ENCODE measurements at places on chromosomes 13 and 19.

DNA sequence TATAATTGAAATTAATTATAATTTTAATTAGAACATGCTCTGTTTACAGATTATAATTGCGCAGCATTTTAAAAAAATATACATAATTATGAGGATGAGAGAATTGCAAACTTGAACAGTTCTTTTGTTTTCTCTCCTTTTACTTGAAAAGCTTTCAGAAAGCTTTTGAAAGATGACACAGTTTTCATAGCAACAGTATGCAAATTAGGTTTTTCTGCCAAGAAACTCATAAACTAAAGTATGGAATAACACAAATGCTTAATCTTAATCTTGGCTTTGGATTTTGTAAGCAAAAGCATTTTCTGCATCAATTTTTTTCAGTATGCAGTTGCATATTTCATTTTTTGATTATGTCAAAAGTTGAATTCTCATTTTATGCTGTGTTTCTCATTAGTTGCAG is 32.8 kb upstream of the AKAP11 start:
- no peak for DNase-seq

DNA sequence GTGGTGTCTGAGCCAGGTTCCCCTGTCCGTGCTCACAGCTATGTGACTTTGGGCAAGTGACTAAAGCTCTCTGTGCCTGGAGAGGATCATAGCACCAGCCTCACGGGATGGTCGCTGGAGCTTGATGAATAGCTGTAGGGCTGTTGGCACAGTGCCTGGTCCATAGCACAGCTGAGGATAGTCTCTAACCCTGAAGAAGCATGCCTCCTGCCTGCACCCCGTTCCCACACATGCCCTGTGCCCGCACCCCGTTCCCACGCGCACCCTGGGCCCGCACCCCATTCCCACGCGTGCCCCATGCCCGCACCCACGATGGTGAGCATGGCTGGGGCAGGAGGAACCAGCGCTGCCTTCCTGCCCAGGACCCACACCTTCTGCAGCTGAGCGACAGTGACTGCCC is 63.7 kb upstream of the F7 start:
- DNase-seq, result no peak

GRCh38 chr19:931860-932647 is 6.2 kb downstream of the ARID3A start:
- no peak for DNase-seq

- no peak for DNase-seq
These were observed 16.7 kb downstream of the TSKS start for GRCh38 chr19:49746206-49746958.

DNA sequence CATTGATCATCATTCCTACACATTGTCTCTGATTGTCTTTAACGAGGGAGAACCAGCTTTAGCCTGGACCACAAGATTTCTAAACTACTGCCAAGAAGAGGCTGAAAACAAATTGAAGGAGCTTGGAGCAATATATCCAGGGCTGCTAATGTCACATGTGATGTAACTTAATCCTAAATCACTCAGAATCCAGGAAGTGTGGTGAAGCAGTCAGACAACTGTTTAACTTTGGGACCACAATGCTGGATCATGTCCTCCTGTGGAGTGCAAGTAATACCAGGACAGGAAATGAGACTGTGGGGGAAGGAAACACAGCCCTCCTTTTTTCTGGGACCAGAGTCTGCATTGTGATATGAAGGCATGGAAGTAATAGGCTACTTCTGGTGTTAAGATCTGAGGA is 430.2 kb downstream of the KCTD12 start:
- no peak for DNase-seq

DNA sequence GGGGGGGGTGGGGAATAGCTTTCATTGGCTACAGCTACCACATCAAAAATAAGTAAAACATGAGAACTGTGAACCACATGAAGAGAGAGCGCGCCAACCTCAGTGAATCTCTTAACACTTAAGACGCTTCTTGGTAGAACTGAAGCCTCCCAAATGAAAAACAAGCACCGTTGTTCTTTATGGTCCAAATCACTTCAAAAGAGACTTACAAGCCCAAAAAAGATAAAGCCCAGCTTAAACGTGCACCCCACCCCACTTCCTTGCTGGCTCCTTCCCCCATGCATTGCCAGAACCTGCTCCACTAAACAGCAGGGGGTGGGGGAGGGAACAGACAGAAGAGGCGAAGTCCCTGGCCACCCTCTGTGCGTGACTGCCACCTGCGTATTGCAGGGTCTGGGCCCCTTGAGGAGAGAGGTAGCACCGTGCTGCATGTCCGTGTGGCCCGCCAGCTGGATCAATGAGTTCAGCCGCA is 479.1 kb downstream of the FOXO1 start:
- peak; percentile 19 for DNase-seq

DNA sequence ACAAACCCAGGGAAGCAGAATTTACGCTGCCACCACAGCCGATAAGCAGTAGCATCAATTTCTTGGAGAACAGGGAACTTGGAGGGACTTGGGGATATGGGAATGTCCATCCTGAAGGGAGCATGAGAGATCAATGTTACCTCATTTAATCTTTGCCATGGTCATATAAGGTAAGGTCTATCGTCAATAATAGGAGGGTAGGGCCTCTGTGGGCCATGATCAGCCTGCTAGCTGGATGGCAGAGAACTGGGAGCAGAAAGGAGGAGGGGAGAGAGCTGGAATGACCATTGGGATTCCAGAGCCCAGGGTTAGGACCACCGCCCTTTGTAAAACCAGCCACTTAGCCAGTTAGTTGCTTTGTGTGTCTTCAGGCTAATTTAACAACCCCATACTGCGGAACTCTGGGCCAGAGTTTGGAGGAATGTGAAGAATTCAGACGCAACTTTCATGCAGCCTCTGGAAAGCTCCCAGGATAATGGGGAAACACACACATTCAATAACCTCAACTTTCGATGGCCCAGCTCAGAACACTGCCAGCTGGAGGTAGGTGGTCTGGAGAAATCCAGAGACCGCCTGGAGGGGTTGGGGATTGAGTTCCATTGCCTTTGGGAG is 40.3 kb downstream of the ZNF557 start:
- no peak for DNase-seq
